ENCODE measurements at places on chromosomes 7 and 10.

GRCh38 chr10:98390406-98390805 is 24.6 kb downstream of the PYROXD2 start:
- DNase-seq = no peak

DNA sequence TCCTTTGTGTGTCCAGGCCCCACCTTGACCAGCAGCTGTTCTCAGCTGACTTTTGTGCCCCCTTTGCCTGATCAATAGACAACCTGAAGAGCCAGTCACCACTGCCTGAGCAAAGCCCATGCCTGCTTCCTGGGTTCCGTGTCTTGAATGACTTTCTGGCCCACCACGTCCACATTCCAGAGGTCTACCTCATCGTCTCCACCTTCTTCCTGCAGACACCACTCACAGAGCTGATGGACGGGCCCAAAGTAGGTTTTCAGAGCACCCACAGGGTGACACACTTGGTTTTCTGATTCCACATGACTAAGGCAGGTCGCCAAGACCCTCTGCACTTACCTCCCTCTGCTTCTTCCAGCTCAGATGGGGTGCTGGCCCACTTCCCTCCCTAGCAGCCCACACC is 126.8 kb downstream of the WDFY4 start:
- no peak for DNase-seq

DNA sequence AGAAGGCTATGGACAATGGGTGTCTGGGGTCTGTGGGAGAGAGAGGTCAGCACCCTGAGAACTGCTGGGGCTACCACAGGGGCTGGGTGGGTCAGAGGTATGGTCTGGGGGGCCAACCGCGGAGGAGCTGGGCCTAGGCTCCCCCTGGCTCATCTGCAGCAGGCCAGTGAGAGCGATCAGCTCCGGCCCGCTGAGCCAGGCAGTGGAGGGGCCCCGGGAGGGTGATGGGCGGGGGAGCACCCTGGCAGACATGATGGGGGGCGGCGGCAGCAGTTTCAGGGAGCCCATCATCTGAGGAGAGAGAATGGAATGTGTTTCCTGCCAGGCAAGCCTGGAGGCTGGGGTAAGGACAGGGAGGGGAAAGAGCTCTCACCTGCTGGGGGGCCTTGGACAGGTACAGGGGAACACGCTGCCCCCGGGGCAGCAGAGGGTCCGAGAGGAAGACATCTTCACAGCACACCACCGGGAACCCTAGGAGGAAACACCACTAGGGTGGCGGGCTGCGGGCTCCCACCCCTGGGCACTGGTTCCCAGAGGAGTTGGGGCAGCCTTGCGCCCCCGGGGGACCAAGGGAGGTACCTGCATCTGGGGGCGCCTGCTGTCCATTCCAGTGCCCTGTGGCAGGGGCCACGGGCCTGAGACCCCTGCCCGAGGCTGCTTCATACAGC is 1.3 kb downstream of the SAP25 start:
- no peak for DNase-seq

DNA sequence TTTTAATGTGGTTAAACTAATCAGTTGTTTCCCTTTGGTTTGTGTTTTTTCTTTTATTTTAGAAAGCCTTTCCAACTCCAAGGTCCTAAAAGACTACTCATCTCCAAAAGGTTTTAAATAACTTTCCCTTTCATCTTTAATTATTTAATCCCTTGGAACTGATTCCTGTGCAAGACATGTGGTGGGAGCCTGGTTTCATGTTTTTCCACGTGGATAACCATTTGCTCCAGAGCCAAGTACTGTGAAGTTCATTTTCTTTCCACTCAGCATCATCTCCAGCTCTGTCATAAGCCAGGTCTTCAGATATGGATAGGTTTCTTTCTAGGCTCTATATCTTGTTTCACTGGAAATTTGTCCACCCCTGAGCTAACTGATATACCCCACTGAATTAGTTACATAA is 16.7 kb downstream of the PPP1R3C start:
- DNase-seq = no peak

DNA sequence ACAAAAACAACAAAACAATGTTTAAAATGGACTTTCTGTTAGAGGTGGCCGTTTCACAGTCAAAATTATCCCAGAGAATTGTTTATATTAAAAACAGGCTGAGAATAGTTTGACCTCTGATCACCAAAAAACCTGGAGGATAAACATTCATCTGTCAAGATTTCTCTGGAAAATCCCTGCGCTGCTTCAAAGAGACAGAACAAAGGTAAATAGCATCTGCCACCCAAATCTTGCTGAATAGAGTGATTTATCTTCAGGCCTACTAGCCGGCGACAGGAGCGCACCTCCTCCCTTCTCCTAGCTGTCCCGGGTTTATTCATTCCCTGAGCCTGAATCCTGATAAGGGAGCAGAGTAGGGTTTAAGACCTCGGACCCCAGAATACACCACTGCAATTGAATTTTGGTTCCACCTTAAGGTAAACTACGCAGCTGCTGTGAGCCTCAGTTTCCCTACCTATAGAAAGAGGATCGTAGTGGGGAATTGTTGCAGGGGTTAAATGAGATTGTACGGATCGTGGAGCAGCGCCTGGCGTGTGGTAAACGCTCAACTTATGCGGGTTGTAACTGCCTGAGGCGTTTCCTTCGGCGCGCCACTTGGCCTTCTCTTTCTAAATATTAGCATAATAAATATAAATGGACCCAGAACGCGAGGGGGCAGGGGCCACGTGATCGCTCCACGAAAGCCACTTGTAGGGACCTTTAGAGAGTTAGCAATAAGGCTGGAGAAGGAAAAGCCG is 498 bp upstream of the ST7 start:
- DNase-seq = peak; percentile 82

DNA sequence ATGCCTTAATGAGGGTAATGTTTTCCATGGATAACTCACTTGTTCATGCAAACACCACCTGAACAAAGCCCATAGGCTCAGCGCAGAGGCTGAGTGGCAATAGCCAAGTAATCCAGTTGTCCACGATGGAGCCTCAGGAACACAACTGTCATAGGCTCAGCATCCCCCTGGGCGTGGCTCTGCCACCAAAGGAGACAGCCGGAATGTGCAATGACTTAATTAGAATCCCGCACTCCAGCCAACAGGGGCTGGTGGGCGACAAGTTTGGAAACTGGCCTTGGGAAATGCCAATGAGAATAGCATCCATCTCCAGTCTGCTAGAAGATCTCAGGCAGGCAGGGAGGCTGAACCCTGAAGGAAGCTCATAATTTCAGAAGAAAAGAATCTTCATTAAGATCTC is 411.7 kb upstream of the NRP1 start:
- no peak for DNase-seq

- DNase-seq = no peak
Observed at GRCh38 chr10:129968020-129968852, 4.2 kb upstream of the EBF3 start.

- no peak for DNase-seq
Observed at GRCh38 chr10:126480648-126481047, 92.4 kb upstream of the ADAM12 start.

- no peak for DNase-seq
Observed at GRCh38 chr7:7157177-7157886, 25.0 kb upstream of the C1GALT1 start.
